ENCODE measurements at places on chromosomes 12 and 14. TPM values are rescaled to one million over a fixed set of nuclear protein-coding genes. Genes with fewer than 3 reads are reported as not detected.

Gene RACGAP1
- 46.2 TPM for polyA plus RNA-seq

DNA sequence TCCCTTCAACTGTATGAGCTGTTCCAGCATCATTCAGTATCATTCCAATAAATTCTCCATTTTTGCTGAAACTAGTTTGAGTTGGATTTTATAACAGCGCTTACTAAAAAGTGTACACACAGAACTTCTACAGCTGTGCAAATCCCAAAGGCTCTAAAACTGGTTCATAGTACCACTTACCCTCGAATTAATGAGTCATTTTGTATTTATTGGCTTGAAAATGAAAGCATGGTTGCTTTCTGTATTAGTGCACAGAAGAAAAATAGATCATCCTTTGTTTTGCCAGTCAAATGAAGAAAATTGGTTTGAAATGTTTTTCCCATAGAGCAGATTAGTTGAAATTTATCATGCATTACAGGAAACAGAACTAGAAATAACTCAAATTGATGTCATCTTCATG lies 268.3 kb upstream of the CPNE8 start:
- no peak for DNase-seq

DNA sequence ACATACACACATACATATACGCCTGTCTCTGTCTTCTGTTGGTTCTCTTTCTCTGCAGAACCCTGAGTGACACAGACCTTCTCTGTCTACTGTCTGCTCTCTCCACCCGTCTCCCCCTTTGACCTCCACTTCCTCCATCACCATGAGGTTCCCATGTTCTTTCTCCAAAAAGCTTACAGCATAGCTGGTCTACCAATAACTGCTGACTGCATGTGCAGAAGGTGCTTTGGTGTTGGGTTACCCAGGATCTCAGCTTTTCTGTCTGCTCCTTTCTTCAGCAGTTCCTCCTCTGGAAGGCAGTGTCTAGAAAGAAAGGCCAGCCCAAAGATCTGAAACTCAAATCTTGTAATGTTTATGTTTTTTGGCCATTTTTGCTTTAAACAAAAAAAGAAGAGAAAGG lies 125.6 kb downstream of the SMOC1 start:
- DNase-seq, result no peak

DNA sequence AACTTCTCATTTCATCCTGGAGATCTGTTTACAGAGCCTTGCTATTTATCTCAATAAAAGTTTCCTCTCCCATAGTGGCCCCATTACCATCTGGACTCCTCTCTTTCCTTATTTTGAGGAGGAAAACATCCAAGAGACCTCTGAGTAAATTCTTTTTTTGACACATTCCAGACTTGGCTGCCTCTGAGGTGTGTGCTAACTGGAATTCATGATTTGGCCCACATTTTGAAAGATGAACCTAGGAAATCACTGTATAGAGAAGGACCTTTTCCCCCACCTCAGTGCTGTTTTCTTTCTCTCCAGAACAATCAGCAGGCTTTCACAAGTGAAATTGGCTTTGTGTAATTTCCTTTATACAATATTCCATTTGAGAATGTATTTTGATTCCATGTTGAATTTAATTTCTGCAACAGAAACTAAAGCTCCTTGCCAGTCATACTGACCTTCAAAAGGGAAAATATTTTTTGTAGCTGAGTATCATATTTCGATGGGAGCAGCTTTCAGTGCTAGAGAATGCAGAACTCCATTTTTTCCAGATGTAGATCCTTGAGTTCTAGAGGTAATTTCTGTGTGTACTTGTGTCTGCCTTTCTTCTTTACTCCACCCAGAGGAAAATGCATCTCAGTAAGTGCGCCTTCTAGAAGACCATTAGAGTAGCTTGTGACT lies 244.9 kb upstream of the RGS6 start:
- peak; percentile 22 for DNase-seq

Measured in spinal cord (tissue), 10 donors.